ENCODE measurements at places on chromosomes 12 and 14. TPM values are rescaled to one million over a fixed set of nuclear protein-coding genes. Genes with fewer than 3 reads are reported as not detected.
A peak's percentile ranks its signal among the peaks of the same experiment; 100 is the strongest.

The MYG1 gene
- polyA plus RNA-seq, result 26.1 TPM

The CDKN3 gene
- 26.8 TPM for polyA plus RNA-seq

The RHOJ gene
- polyA plus RNA-seq, result 6.6 TPM

The KCNC2 gene
- not detected for polyA plus RNA-seq

The CIT gene
- 1.2 TPM for polyA plus RNA-seq

The KCNH5 gene
- 0.09 TPM for polyA plus RNA-seq

GRCh38 chr12:104815935-104816334 lies 142.2 kb downstream of the SLC41A2 start:
- no peak for DNase-seq

DNA sequence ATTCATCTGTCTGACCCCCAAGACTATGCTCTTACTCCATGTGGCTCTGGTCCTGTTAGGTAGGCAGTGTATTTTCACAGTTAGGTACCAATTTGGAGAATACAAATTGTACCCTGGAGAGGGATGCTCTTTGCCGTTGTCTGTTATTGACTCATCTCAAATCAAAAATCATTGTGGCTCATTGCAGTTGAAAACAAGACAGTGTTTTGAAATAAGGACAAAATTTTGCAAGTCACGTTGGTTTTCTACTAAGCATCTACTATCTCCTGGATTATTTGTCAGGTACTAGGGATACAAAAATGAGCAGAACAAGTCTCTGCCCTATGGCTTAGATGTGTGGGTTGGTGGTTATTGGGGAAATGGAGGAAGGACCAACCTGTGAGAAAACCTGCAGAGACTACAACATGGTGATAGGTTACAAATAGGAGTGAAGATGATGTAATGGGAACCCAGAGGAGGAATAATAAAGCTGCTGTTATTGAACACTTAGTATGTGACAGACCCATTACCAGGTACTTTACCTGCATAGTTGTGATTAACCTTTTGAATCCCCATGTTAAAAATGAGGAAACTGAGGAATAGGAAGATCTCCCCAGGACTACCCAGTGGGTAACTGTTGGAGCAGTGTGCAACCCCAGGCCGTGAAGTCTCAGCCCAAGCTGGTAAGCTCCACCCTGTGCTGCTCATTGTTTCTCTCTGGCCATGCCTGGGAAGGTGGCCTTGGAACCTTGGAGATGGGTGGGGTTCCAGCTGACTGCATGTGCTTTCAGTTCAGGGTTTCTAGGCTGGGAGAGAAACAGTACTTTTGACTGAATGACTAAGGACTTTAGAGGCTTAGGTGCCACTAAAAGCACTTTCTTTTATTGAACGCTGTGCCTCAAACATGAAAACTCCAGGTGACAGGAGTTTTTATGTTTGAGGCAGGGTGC lies 72.9 kb upstream of the SRSF5 start:
- no peak for DNase-seq

DNA sequence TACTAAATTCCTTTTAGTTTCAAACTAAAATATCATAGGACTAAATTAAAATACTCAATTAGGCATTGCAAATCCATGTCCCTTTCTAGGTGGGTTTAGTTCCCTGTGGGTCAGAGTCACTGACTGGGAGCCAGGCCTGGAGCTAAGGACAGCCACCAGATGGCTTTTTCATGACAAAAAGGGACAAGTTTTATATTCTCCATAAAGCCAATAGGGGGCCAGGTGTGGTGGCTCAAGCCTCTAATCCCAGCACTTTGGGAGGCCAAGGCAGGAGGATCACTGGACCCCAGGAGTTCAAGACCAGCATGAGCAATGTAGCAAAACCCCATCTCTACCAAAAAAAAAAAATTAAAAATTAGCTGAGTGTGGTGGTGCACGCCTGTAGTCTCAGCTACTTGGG lies 35.4 kb upstream of the EIF5 start:
- no peak for DNase-seq

DNA sequence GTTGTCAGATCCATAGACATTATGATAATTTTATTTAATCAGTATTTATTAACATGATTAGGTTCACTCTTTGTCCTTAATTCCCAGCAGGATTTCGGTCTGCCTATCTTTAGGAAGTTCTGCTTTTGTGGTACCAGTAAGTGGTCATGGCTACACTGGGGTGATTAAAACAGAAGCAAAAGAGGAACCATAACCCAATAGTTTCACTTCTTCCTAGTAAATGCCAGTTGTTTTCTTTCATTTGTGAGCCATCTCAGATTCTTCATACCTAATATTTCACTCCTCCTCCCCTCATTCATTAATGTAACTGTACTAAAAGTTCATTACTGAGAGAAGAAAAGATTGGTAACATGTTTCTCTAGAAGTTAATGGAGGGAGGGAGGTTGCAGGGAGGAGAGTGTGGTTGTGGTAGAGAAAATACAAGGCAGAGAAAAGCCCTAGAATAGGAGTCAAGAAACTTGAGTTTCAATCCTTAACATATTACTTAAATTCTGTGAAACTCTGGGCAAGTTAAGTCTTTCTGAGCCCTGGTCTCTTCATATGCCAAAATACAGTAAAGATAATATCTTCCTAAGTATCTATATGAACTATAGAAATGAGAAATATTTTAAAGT lies 101.2 kb downstream of the PEBP1 start:
- DNase-seq, result no peak

DNA sequence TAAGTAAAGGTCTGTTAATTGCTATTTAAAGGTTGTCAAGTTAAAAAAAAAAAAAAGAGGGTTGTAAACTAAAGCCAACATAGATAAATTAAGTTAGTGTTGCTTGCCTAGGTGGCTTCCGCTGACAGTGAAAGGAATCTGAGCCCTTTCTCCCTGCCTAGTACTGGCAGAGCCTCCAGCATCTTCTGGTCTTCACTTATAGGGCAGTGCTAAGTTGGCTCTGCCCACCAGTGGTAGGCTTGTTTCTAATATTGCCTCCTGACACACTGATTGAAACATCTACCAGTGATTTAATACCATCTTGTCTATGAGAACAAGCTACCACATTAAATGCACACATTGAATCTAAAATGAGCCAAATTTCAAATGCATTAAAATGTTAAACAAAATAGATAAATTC lies 39.7 kb downstream of the PLEKHA5 start:
- no peak for DNase-seq

DNA sequence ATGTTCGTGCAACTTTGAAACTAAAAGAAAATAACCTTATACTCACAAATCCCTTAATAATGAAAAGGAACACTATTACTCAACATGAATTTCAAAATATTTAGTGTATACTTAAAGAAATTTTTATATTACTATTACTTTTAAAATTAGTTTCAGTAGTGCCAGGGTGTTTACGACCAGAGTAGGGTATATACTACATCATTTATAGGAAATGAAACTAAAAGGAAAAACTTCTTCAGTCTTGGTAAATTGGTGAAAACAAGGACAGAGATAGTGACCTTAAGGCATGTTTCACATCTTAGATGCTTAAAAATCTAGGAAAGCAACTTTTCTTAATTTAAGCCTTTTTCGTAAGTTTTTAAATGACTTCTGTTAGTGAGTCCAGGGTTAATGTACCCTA lies 4.5 kb downstream of the USP15 start:
- DNase-seq, result no peak

GRCh38 chr14:64763801-64764621 lies 59.8 kb downstream of the PLEKHG3 start:
- no peak for DNase-seq

- peak; percentile 64 for DNase-seq
Measured at GRCh38 chr12:109518820-109519665, 41.6 kb downstream of the UBE3B start.

GRCh38 chr14:34482463-34482862 lies 20.4 kb upstream of the SPTSSA start:
- DNase-seq, result no peak

DNA sequence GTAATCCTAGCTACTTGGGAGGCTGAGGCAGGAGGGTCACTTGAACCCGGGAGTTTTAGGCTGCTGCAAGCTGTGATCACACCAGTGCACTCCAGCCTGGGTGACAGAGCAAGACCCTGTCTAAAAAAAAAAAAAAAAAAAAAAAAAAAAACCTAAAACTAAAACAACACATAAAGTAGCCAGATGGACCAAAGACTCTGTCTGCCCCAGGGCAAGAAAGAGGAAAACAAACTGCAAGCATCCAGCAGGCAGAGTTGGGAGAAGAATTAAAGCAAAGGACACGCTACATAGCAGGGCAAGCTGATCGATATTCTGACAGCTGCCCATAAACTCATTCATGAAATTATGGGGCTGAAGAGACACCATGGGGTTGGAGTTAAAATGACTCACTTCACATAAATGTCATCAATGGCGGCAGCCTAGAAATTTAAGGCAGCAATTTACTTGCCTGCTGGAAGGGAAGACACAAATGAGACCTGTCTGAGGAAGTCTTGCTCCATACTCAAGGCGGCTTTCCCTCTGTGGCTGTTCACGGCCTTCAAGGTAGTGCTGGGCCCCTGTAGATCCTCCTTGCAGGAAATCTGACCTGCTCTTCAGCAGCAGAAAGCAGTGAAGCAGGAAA lies 259.1 kb upstream of the FKBP4 start:
- DNase-seq, result no peak

DNA sequence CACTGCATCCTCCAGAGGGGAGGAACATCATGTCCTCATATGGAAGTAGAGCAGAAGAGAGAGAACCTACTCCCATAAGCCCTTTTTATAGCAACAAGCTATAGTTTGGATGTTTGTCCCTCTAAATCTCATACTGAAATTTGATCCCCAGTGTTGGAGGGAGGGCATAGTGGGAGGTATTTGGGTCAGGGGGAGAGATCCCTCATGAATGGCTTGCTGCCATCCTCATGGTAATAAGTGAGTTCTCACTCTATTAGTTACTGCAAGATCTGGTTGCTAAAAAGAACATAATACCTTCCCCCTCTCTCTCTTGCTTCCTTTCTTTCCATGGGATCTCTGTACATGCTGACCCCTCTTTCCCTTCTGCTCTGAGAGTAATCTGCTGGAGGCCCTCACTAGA lies 93.9 kb downstream of the RPAP3 start:
- no peak for DNase-seq

DNA sequence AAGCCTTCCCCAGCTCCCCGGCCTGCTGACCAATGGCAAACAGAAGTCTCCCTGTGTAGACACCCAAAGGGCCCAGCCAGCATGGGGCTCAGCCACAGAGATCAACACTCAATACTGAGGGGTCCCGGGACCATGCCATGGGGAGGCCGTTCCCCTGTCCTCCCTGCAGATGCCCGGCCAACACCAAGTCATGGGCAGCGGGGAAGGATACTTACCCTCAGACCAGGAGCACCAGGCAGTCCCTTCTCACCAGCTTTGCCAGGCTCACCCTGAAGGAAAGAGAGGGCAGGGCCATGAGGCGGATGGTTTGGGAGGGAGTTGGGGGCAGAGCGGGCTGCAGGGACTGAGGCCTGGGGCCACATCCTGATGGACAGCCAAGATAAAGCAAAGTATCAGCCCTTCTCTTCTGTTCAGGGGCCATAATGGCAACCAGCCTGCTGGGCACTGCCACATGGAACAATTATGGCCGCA lies 19.9 kb downstream of the COL2A1 start:
- peak; percentile 58 for DNase-seq

GRCh38 chr14:35368583-35369392 lies 35.8 kb downstream of the NFKBIA start:
- DNase-seq, result no peak

DNA sequence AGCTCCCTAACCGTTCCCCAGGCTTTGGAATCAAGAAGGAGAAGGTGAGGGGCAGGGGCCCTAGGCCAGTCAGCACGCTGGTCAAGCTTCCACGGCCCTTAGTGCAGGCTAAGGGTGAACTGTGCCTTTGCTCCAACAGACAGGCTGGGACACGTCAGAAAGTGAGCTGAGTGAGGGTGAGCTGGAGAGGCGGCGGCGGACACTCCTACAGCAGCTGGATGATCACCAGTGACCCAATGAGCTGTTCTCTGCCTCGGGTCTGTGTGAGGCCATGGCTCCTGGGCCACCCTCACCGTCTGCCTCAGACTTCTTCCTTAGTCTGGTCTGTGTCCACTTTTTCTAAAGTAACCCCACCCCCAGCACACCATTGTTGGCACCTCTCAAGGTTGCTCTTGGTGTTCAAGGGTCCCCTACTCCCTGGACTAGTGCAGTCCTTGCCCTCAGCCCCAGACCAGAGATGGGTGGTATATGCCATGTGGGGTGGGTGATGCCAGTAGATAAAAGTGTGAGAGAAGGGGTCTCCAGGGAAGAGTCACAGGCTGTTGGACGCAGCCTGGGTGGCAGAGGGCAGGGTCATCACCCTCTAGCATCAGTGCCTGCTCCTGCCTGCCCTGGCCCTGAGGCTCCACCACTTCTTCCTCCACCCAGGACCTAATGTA lies 20.7 kb downstream of the PRPF40B start:
- no peak for DNase-seq

DNA sequence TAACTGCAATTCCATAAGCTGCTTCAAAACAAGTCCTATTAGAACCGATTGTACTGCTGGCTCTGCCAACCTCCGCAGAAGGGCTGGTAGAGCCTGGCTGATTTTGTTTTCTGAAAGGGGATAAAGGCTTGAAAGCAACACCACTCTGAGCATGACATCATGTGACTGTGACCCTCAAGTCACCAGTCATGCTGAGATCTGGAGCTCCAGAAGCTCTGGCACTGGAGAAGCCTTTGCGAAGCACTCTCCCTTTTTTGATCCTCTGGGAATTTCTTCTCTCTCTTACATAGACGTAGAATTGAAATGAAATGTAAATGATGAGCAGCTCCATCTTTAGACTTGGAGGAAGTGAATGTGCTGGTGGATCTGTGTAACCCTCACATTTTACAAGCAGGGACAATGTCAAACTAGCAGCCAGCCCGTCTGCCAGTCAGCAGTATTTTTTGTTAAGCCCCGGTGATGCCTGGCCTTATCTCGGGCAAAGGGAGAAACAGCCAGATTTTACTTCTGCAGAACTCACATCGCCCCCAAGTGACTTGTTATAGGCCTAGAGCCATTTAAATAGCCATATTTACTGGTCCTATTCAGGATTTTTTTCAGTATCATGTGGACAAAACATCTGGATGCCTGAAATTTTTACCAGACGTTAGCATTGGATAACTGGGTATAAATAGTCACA lies 112.1 kb upstream of the NPAS3 start:
- DNase-seq, result no peak

DNA sequence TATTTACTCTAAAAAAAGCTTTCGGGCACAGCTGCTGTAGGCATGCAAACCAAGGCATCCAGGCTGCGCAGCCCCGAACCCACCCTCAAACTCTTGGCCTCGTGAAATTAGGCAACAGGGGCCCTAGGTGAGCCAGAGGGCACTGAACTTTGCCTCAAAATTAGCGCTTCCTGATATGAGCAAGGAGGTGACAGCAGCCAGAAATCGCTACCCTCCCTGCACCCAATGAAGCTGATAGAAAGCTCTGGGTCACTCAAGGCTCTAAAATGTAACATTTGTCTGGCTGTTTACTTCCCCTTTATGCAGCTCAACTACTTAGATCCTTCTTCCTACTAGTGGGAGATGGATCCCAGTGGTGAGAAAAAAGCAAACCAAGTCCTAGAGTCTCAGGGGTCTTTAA lies 61.8 kb downstream of the PITPNM2 start:
- DNase-seq, result no peak

DNA sequence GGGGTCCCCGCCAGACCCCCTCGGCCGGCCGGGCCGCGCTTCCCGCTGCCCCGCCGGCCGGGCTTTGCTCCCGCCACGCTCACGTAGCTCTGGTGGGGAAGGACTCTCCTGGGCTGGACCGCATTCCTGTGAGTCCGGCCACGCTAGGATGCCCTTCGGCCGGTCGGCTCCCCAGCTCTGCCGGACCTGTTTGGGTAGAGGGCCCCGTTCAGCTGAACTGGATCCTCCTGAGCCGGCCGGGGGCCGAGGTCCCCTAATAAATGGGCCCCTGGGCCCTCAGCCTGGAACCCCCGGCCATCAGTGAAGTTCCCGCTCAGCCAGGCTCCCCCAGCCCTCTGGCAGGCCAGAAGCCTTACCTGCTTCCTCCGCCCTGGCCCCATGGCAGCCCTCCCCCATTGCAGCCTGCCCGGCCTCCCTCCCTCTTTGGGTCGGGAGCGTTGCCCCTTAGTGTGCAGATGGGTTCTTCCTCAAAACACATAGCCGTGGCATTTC lies 593 bp downstream of the UNC119B start:
- peak; percentile 67 for DNase-seq

All from sigmoid colon (tissue), 7 donors.